ENCODE measurements at places on chromosomes 5 and 9.

DNA sequence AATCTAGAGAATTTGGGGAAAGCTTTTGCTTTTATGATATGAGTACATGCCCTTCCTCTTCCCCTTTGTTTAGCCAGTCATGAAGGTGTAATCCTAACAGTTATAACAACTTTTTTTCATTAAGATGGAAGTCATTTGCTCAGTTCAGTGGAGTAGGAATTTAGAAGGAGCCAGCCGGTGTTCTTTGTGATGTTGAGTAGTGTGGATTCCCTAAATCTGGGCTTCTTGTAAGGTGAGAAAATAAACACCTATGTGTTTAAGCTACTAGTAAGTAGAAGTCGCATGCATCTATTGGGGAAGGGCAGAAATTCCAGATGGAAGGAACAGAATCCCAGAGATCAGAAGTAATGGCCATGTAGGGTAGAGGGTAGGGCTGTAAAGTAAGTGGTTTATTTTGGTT lies 13.6 kb upstream of the CNTLN start:
- no peak for DNase-seq

- no peak for DNase-seq
These were observed 250.2 kb downstream of the PDZD2 start for GRCh38 chr5:31889001-31889561.

- no peak for DNase-seq
These were observed 4.9 kb upstream of the PRUNE2 start for GRCh38 chr9:76910861-76911260.

DNA sequence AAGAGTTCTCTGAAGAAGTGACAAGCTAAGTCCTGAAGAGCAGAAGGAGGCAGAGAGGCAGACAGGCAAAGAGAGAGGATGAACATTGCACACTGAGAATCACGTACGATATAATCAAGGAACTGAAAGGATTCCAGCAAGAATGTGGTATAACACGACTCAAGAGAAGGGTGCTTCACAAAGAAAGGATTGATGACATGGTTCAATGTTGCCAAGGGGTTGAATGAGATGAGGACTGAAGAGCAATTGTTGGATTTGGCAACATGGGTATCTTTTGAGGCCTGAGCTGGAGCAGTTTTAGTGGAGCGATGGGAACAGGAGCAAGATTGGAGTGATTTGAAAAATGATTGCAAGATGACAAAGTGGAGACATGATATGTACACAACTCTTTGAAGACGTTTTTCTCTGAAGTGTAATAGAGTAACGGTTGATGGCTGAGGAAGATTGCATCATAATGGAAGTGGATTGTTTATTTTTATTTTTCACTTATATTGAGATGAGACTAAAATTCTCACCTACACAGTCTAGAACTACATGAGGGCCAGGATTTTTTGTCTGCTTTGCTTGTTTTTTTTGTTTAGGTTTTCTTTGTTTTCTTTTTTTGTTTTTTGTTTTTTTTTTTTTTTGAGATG lies 1049.9 kb upstream of the WWC1 start:
- DNase-seq = no peak

DNA sequence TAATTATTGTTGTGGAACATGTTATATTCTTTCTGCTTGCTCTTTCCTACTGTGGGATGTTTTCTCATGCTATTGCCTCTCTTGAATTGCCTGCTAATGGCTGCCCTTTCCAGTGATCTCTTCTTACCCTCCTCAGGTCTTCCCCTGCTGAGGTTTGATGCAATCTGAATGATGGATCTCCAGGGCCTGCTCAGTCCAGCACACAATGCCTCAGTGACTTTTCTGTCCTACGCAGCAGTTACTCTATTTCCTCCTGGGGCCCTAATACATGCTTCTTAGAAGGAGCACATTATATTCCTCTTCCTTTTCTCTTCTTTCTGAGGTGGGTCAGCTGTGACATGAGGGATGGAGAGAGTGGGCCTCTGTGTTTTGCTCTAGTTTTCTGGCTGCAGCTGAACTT lies at the start of gene SPINK14:
TSS of gene SPINK14 (plus strand) at position 301 of the 400 bp plus-strand sequence. CDS start 1,187 bp downstream, outside the sequence.
- DNase-seq = no peak

- DNase-seq = no peak
These were observed 38.6 kb upstream of the GGTA1 start for GRCh38 chr9:121538221-121538620.

DNA sequence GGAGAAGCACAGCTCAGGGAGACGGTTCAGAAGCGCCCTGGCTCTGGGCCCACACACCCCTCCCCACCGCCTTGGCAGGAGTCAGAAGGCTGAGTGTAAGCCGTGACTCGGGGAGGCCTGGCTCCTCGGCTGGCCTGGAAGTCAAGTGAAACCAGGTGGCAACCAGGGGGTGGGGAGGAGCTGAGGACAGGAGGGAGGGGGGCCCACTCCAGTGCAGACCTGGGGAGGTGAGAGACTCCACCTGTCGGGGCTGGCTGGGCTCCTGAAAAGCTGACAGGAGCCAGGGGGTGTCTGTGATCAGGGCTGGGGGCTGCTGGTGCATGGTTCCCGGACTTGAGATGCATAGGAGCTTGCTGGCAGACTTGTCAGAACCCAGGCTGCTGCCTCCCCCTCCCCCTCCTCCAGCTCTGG lies 150.2 kb upstream of the PHYKPL start:
- DNase-seq = no peak

- DNase-seq = peak; percentile 93
These were observed 12.6 kb upstream of the TNIP1 start for GRCh38 chr5:151093476-151093889.

All from BJ (cell line).